ENCODE measurements at places on chromosomes 5 and 9.

DNA sequence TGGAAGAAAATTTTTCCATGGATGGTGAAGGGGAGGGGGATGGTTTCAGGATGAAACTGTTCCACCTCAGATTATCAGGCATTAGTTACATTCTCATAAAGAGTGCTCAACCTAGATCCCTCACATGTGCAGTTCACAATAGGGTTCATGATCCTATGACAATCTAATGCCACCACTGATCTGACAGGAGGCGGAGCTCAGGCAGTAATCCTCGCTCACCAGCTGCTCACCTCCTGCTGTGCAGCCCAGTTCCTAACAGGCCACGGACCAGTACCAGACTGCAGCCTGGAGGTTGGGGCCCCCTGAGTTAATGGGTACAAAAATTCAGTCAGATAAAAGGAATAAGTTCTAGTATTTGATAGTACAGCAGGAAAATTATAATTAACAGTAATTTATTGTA, 337.2 kb downstream of the NPR3 start:
- no peak for DNase-seq

GRCh38 chr5:157513182-157513581, 53.2 kb downstream of the NIPAL4 start:
- DNase-seq, result no peak

DNA sequence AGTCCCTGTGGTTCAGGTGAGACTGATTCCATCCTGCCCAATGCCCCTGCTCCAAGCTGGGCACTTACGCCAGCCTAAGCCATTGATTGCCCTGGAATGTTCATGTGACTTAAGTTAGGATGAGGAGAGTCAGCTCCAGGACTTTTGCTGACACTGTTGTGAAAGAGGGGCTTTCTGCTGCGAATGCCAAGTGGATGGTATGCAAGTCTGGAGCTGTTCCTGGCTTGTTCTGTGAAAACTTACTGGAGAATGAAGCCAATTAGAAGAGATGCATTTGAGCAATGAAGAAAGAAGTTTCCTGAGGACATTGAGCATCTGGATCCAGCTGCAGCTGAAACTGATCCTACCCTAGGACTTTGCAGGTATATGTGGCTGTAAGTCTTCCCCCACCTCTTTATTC, 61.2 kb upstream of the ZFR start:
- DNase-seq, result no peak

DNA sequence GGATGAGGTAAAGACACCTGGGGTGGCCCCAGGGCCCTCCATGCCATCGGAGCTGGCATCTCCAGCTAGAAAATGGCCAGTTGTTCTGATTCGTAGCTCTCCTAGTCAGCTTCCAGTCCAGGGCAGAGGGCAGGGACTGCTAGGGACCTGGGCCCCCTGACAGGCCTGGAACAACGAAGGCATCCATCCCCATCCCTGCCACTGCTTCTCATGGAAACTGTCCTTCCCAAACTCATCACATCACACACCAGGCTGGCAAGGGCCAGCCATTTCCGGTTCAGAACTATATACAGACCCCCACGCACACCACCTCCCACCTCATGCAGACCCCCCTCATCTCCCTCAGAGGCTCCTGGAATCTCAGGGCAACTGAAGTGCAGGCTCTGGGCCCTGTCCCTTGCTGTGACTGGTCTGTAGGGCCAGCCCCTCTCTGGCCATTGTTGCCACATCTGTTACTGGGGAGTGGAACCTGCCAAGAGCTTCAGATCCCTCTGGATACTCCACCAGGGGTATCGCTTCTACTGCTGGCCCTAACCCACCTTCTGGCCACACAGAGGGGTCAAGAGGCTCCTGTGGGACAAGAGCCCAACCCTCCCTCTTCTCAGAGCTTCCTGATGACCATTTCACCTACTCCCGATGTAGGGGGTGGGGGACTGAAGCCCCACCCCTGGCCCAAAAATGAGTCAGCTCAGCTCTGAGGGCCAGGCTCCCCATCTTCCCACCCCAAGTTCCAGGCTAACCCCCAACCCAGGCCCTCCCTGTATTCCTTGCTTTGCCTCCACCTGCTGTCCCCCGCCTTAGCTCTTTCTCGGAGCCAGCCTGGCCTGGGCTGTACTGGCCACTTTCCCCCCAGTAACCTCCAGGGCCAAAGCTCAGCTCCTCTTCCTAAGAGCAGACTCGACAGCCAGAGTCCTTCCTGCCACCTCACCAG, 1.2 kb upstream of the MZB1 start:
- DNase-seq, result no peak

DNA sequence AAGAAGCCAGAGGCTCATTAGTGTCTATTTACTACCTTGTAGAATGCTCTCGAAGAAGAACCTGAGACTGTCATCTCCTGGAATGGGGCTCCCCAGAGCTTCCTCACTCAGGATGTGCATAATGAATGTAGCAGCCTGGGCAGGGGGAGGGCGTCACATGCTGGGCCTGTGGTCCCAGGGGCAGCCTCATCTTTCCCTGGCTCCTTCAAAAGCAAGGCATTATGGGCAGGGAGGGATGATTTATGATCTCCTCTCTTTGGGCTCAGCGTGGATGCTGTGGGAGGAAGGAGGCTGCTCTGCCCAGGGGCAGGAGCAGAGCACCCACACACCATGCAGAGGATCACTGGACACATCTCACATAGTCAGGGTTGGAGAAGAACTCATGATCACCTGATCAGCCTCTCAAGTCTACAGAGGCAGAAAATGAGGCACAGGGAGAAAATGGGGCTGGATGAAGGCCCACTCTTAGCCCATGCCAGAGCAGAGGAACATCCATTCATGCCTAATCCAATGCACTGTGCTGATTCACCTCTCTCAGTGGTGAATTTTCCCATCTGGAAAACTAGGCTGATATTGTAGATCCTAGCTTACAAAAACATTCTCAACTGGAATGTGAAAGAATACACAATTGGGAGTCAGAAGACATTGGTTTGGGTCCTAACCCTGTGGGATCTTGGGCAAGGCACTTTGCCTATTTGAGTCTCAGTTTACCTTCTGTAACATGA, 173.7 kb downstream of the CARTPT start:
- no peak for DNase-seq

- DNase-seq, result no peak
These were observed 100.1 kb upstream of the DHFR start for GRCh38 chr5:80754900-80755299.

GRCh38 chr5:53342236-53342635, 138.2 kb upstream of the FST start:
- no peak for DNase-seq

- peak; percentile 72 for DNase-seq
These were observed 38.8 kb downstream of the CARTPT start for GRCh38 chr5:71757590-71758543.

DNA sequence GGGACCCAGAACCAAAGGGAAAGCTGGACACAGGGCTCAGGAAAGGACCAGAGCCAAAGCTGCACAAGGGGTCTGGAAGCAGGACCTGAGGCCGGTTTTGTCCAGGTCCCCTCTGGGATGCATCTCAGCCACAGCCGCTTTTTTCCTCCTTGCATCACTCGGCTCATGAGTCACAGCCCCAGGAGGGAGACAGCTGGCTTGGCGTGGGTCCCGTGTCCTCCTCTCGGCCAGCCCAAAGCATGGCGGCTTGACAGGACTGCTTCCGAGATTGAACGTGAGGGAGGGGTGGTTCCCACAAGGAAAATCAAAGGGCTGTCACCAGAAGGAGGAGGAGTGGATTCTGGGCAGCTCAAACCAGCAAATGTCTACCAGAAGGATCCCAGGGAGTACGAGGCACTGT, 56.7 kb upstream of the CPLX2 start:
- DNase-seq, result no peak

- no peak for DNase-seq
These were observed 62.1 kb downstream of the ZSWIM6 start for GRCh38 chr5:61394078-61394704.

DNA sequence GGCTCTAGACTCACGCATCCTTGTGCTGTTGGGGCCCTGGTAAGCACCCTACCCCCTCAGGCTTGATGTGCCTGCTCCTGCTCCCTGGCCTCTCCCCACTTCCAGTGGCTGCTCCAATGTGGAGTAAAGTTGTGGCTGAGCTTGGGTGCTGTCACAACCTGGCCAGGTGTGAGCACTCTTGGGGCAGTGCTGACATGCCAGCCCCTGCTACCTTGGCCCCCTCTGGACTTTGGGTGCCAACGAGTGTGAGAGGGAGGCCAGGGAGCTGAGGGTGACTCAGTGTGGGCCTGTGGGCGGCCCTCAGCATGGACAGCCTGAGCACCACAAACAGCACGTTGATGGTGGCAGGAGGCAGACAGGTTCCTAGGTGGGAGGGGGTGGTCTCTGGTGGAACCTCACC, 870.2 kb upstream of the C9orf72 start:
- no peak for DNase-seq

DNA sequence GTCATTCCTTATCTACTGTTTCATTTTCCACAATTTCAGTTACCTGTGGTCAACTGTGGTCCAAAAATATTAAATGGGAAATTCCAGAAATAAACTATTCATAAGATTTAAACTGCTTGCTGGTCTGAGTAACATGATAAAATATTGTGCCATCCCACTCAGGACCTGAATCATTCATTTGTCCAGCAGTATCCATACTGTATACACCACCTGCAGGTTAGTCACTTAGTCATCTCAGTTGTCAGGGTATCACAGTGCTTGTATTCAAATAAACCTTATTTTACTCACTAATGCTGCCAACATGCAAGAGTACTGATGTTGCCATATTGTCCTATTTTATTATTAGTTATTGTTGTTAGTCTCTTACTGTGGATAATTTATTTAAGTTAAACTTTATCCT, 139.7 kb downstream of the FBXO4 start:
- DNase-seq, result no peak

- DNase-seq, result no peak
These were observed 20.3 kb upstream of the ENC1 start for GRCh38 chr5:74660873-74661272.

GRCh38 chr5:60516688-60517087, 183.3 kb downstream of the DEPDC1B start:
- DNase-seq, result no peak

- DNase-seq, result no peak
These were observed 108.1 kb downstream of the ZNF462 start for GRCh38 chr9:106970976-106971457.

GRCh38 chr5:168992016-168992415, 308.9 kb downstream of the SLIT3 start:
- no peak for DNase-seq

DNA sequence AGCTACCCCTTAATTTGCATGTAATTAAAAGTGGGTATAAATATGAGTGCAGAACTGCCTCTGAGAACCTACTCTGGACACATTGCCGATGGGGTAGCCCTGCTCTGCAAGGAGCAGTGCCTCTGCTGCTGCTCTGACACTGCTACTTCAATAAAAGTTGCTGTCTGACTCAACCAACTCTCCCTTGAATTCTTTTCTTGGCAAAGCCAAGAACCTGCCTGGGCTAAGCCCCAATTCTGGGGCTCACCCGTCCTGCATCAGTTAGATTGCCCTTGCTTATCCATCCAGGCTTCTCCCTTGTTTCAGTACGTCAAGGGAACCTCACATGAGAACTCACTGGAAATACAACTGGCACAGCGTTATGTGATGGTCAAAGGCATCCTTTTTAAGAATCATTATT, 44.1 kb downstream of the FBXL7 start:
- no peak for DNase-seq
